Osteoblast (primary cell): ENCODE measurements at places on chromosomes 4 and X. TPM values are rescaled to one million over a fixed set of nuclear protein-coding genes. Genes with fewer than 3 reads are reported as not detected.

The NXF2 gene
- total RNA-seq, result not detected in 2 replicates

The CPE gene
- 6.9 and 8.5 TPM in 2 replicates for total RNA-seq

The COL4A6 gene
- total RNA-seq, result not detected in 2 replicates

The TMSB15A gene
- 0.29 TPM in 1 of 2 replicates, not detected in the other for total RNA-seq

The SYTL5 gene
- total RNA-seq, result under 0.01 TPM in 2 replicates

The ATOH1 gene
- not detected in 2 replicates for total RNA-seq

The LRIT3 gene
- total RNA-seq, result under 0.01 and 0.29 TPM in 2 replicates

The HMX1 gene
- not detected in 2 replicates for total RNA-seq
